ENCODE measurements at places on chromosomes 2 and 18. TPM values are rescaled to one million over a fixed set of nuclear protein-coding genes. Genes with fewer than 3 reads are reported as not detected.

GRCh38 chr2:106982350-106982749 is 96.4 kb upstream of the ST6GAL2 start:
- ATAC-seq: no peak

- no peak for ATAC-seq
Observed at GRCh38 chr2:241308267-241308666, 7.2 kb downstream of the HDLBP start.

TLX2 gene
- not detected for total RNA-seq

AKAIN1 gene
- total RNA-seq: not detected

MYO7B gene
- total RNA-seq: 0.04 TPM

RAPGEF4 gene
- 3.3 TPM for total RNA-seq

Data from esophagus mucosa (tissue), 1 donor.